Subcutaneous preadipocyte (primary cell): ENCODE measurements at places on chromosomes 6 and 20. TPM values are rescaled to one million over a fixed set of nuclear protein-coding genes. Genes with fewer than 3 reads are reported as not detected.

The FAM209B gene
- not detected in 2 replicates for total RNA-seq

The VGLL2 gene
- total RNA-seq, result not detected in 2 replicates

The IP6K3 gene
- total RNA-seq, result not detected in 2 replicates

The SIRPG gene
- total RNA-seq, result not detected in 2 replicates

The SLC22A16 gene
- total RNA-seq, result not detected in 2 replicates

The ADGRF4 gene
- not detected in 2 replicates for total RNA-seq

The C6orf15 gene
- total RNA-seq, result not detected in 2 replicates

The HLA-F gene
- 4.8 and 8.4 TPM in 2 replicates for total RNA-seq

The WFDC10B gene
- not detected in 2 replicates for total RNA-seq

The HLA-DRB5 gene
- total RNA-seq, result not detected in 2 replicates

The FHL5 gene
- under 0.01 TPM in 1 of 2 replicates, not detected in the other for total RNA-seq

The PROCR gene
- total RNA-seq, result 136 and 137 TPM in 2 replicates
